ENCODE measurements at places on chromosomes 1 and 21.

DNA sequence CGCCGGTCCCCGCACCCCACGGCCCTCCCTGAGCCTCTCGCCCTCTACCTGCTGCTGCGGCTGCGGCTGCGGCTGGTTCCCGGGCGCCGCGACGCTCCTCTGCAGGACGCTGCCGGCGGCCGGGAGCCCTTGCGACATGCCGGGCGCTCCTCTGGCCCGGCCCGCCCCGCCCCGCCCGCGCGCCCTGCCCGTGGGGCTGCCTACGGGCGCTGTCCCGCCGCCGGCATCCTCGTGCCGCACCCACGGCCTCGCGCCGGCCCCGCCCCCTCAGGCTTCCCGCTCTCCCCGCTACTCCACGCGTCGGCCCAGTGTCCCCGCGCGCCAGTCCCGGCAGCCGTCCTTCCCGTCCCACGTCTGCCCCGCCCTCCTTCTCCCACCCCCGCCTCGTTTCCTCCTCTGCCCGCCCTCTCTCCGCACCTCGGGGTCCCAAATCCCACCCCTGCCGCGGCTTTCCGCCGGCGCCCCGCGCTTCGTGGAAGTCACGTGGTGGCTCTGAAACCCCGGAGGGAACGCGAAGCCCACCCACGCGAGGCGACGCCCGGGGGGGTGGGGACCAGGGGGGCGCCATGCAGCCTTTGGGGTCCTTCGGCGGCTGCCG, at the start of gene BATF3:
Gene BATF3 (minus strand): TSS at position 216 of the 598 bp plus-strand sequence. CDS start 78 bp downstream, at position 138.
- DNase-seq = peak; percentile 66

GRCh38 chr1:217626321-217626720, 4.6 kb downstream of the GPATCH2 start:
- no peak for DNase-seq

- DNase-seq = no peak
These were observed 115.4 kb upstream of the NEGR1 start for GRCh38 chr1:72397786-72398185.

- no peak for DNase-seq
These were observed 159.1 kb downstream of the EDEM3 start for GRCh38 chr1:184595596-184595995.

DNA sequence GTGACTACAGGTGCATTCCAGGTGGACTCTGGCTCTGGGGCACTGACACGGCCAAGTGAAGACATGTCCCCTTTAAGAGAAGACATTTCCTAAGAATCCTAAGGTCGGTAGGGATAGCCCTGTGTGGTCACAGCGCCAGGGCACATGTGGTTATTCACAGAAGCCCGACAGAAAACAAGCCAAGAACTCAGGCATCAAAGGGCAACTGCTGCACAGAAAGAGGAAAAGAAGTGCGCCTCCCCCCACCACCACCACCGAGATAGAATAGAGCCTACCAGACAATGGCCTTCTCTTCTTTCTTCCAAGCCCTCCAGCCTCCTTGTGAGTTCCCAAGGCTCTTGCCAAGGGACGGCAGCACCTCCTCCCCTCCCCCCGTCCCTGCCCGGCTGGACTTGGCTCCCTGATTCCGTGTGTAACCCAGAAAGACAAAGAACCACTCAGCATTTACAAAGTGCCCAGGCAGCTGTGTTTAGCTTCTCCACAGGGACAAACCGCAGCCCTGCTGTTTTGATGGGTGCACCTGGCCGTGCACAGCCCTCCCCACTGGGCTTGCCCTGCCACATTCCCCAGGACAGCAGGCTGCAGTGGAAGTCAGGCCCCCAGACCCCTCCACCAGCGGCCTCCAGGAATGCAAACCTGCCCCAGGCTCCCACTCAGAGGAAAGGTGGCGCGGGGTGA, 30.2 kb downstream of the TMPRSS2 start:
- peak; percentile 75 for DNase-seq

GRCh38 chr1:156643049-156643777, 1.3 kb downstream of the BCAN start:
- no peak for DNase-seq

- DNase-seq = no peak
These were observed 4.0 kb downstream of the JUN start for GRCh38 chr1:58779801-58780382.

DNA sequence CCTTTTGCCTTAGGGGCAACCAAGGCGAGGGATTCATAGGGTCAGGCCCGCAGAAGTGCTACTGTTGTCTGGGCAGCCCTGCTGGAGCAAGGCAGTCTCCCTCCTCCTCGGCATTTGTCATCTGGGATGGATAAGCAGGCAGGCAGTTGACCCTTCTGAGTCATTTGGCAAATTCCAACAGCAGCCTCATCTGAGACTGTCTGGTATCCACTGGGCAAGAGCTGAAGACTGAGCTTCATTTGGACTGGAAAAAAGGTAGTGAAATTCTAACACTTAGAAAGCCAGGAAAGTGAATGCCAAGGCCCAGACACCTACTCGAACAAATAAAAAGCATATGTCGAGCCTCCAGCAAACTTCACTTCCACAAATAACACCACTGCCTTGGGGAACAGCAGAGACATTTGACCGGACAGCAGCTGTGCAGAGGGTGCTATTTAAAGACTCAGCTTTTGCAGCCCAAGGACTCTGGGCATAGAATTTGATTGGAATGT, 4.0 kb upstream of the ZBTB40 start:
- no peak for DNase-seq
